AG10803 (cell line): ENCODE measurements at places on chromosomes 7 and 10.

GRCh38 chr7:21104124-21104500, 317.4 kb upstream of the SP8 start:
- DNase-seq: no peak

- peak; percentile 47 for DNase-seq
These were observed 514.2 kb downstream of the TFEC start for GRCh38 chr7:115516341-115516740.

- no peak for DNase-seq
These were observed 12.9 kb upstream of the SEPTIN7 start for GRCh38 chr7:35787925-35788324.

DNA sequence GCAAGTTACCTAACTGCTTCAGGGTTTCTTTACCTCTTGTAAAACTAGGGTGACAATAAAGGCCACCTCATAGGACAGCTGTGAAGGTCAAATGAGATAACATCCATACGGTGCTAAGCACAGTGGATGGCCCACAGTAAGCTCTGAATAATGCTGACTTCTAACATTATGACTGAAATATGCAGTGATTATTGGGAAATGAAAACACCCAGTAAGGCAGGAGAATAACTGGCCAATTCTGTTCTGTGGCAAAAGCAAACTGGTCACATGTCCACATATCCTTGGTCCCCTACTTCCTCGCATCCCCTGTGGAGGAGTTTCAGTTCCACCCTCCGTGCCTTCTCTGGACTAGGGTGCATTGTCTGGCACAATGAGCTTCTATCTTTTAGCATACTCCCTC, 1.4 kb downstream of the CUBN start:
- no peak for DNase-seq

GRCh38 chr7:130896051-130896881, 162.3 kb upstream of the KLF14 start:
- DNase-seq: peak; percentile 63

GRCh38 chr10:31944071-31944433, 15.4 kb upstream of the ARHGAP12 start:
- DNase-seq: no peak

DNA sequence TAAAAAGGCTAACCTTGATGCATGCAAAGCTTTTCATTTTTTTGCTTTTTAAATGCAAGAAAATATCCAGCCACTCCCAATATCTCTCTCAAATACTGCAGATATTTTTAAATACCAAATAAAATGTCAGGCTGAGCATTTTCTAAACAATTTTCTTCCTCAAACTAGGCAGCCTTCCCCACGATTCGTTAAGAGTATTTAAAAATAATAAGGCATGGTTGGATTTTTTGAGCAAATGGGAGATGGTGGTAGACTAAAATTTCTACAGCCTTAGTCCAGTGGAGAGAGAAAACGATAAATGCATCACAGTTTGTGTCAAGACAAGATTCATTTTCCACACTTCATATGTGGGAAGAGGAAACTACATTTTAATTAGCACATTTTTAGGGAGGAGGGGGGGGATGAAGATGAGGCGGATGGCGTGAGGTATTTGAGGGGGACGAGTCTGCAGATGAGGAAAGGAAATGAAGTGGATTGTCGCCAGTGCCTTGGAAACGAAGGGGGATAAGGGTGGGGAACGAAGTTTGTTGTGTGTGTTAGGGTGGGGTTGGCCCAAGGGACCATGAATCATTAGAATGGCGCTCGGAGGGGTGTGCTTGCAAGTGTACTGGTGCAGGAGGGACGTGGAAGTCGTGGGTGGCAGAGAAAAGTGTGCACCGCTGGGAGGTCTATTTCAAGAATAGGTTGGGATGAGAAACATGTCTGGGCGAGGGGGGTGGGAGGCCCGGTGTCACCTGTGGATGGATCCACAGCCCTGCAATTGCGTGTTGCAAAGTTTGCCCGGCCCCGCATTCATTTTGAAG, 1.2 kb upstream of the ADD3 start:
- peak; percentile 80 for DNase-seq

GRCh38 chr7:14271441-14271840, 282.0 kb upstream of the ETV1 start:
- DNase-seq: no peak

- peak; percentile 76 for DNase-seq
These were observed 300.4 kb upstream of the NFE2L3 start for GRCh38 chr7:25851332-25852210.

DNA sequence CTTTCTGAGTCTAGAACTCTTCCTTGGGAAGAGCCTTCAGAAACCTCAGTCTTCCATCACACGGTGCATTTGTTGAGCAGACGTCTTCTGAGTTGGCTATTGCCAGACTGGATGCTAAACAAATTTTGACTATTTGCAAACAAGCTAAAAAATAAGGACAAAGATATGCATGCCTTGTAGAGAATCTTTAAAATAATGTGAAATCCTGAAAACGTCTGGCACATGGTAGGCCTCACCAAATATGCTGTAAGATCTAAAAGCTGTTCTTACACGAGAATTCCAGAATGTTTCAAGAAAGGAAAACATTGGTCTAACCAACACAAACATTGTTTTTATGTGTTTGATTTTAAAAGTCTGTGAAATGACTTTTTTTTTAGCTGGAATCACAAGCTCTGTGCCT, 11.3 kb downstream of the ZNF467 start:
- no peak for DNase-seq

GRCh38 chr10:2914741-2915140, 152.6 kb upstream of the PFKP start:
- no peak for DNase-seq

DNA sequence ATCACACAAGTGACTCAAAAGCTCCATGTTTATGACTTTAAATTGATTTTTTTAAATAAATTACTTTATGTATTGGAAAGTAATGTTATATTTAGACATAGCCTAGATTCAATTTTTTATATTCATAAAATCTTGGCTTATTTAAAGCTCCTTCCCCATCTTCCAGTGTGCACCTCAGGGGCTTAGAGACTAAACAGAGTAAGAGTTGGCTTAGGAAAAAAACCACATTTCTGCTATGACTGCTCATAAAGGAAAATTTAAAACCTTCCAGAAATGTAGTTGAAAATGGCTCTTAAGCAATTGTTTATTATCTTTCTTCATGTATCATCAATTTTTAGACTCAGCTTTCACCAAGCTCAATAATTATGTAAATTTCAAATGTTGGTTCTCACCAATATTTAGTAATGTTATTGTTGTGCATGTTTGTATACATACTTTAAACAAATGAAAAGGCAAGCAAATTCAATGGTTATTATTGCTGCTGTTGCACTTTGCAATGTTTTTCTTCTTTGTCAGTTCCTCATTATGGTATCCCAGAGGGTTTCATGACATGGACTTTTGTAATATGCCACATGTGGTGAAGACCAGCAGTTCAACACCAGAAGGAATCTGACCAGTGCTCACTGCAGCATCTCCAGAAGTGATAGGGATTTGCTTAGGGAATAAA, 700.1 kb upstream of the ANKRD30A start:
- peak; percentile 83 for DNase-seq

DNA sequence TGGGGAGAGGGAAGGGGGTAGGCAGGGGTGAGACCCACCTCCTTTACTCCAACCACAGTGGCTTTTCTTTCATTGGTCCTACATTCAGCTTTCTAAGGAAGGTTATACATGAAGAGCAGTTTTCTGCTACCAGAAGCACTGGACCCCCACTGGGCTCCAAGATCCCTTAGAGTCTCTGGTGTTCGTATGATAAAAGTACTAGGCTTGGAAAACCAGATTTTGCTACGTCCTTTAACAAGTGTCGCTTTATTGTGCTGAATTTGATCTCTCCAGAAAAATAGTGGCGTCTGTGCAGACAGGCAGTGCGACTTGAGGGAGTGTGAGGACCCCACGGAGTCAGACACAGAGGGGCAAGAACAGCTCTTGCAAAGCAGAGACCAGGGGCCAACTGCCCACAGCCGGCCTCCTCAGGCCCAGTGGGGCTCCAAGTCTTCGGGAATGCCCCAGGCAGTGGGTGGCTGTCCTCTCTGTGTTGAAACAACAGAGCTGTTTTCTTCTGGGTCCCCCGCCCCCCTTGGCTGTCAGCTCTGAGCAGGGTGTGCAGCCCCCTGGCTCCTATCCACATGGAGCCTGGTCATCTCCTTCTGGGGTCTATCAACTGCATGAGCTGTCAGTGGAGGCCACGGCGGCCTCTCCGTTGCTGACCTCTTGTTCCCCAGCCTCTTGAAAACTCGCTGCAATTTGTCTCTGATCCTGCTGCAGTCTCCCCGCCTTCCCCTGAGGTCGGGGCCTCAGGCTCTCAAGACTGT, 333.2 kb downstream of the RPS24 start:
- no peak for DNase-seq

GRCh38 chr10:71220689-71221540, 8.5 kb downstream of the UNC5B start:
- no peak for DNase-seq

GRCh38 chr10:44927352-44927751, 16.2 kb downstream of the TMEM72 start:
- DNase-seq: peak; percentile 10

GRCh38 chr7:144584726-144585125, 181.2 kb upstream of the NOBOX start:
- DNase-seq: no peak

DNA sequence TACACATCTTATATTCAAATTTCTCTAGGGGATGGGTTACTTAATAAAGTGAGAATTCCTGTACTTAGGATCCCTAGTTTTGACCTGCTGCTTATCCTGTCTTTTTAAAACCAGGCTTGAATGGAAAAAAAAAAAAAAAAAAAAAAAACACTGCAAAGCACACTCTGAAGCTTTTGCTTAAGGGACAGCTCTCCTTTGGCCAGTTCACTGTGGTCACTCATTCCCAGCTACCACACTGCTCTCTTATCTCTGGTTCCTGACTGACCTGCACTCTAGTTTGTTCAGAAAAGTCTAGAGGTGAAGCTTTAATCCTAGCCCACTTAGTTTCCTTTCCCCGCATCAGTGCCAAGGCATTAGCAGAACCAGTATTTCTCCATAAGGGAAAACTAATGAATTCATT, 82.4 kb downstream of the CADPS2 start:
- DNase-seq: no peak

GRCh38 chr10:50373821-50374501, 122.6 kb upstream of the ASAH2 start:
- DNase-seq: peak; percentile 77

DNA sequence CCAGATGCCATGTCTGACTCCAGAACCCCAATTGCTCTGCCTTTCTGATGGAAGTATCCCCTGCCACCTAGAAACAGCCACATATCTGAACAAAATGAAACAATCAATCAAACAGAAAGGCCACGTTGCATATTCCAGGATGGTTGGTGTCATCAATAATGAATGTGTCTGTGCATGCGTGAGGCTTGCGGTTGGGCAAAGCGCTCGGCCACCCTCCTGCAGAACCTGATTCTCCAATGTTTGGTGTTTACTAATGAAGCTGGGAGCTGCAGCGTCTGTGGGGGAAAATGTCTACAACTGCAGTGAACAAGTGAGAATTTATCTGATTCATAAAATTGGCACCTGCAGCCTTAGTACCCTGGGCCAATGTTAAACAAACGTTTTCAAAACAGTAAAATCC, 121.2 kb upstream of the ADARB2 start:
- DNase-seq: no peak
